ENCODE measurements at places on chromosomes 11 and 22.
A peak's percentile ranks its signal among the peaks of the same experiment; 100 is the strongest.

- peak; percentile 69 for DNase-seq
These were observed 85.4 kb downstream of the MICAL2 start for GRCh38 chr11:12195768-12196167.

DNA sequence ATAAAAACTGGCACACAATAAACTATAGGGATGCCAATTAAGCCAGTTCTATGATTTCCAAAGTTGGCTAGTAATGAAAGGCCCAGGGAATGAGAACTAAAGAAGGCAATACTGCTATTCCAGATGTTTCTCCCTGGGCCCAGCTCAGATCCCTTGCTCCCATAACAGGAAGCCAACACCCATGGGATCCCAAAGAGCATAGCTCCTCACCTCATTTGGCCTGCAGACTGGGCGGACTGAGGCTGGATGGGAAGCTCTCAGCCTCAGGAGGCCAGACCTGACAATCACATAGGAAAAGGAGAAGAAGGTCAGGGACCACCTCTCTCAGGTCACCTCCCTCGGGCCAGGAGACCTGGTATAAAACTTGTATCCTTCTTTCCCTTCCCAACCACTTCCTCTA, 5.3 kb downstream of the TBC1D10A start:
- no peak for DNase-seq

DNA sequence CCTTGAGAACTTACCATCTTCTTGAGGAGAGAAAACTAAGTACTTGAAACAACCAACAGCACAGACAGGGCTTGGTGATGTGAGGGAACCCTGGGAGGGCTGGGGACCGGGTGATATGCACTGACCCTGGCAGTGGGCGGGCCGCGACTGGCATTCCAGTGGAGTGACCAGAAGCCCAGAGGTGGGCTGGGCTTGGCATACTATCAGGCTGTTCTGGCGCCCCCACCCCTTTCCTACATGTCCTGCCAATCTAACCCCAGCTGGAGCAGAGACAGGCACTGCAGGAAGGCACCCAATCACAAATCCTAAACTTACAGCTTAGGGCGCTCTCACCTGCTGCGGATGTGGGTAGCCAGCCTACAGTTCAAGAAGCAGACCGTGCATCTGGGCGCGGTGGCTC, 54.0 kb upstream of the GCAT start:
- no peak for DNase-seq

GRCh38 chr11:128066399-128066798, 521.0 kb downstream of the ETS1 start:
- DNase-seq: no peak

DNA sequence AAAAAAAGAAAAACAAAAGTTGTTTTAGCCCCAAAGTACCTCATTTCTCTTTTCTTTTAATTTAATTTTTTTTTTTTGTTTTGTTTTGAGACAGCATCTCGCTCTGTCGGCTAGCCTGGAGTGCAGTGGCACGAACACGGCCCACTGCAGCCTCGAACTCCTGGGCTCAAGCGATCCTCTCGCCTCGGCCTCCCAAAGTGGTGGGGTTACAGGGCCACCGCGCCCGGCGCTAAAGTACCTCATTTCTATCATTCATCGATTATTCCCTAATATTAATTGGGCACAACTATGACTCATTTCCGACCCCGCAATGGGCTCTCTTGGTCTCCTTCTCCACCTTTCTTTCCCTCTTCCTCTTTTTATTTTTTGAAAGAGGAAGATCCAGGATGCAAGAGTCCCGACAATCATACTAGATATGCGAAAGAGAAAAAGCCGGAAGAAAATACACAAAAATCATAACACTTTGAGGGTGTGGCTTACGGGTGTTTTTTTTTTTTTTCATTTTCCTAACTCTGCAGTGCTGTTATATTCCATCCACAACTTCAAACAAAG, 475 bp upstream of the AIP start:
- DNase-seq: no peak

DNA sequence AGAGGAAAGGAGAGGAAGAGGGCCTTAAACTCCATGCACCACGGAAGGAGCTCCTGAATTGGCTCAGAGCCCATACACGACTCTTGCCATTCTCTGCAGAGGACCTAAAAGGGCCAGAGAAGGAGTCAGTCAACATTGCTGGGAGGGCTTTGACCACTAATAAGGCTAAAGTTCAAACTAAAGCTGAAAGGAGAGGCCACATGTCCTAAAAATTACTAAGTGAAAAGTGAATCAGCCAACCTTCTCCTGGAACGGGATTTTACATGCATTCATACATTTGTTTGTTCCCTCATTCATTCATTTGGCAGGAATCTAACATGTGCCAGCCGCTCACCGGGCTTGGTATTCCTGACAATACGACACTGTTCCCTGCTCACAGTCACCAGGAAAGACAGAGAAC, 10.5 kb downstream of the CLMP start:
- no peak for DNase-seq

DNA sequence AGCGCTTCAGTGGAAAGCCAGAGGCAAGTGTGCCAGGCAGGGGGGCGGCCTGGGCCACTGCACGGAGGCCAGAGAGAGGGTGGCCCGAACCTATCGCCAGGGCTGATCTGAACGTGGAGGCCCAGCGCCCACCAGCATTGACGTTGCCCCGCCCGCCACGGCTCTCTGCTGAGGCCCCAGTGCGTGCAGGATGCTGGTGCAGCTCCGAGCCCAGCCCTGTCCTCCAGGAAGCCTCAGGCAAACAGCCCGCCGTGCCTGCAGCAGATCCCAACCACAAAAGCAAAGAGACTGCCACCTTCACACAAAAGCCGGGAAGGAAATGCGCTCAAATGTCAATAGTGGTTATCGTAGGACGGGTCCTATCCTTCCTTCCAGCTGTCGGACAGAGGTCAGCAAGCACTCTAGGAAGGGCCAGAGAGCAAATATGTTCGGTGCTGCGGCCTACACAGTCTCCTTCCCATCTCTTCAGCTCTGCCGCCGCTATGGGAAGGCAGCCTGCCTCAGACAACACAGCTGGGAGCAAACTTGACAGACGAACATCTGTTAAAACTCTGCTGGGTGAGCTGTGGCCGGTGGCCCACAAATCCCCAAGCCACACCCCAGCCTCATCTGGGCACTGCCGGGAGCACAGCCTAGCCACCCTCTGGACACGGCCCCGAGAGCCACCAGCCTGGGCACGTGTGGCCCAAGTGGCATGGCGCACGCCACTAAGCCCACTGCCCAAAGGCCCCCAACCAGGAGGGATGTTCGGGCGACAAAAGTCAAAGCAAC, 146.2 kb downstream of the CRYBB2 start:
- DNase-seq: no peak

DNA sequence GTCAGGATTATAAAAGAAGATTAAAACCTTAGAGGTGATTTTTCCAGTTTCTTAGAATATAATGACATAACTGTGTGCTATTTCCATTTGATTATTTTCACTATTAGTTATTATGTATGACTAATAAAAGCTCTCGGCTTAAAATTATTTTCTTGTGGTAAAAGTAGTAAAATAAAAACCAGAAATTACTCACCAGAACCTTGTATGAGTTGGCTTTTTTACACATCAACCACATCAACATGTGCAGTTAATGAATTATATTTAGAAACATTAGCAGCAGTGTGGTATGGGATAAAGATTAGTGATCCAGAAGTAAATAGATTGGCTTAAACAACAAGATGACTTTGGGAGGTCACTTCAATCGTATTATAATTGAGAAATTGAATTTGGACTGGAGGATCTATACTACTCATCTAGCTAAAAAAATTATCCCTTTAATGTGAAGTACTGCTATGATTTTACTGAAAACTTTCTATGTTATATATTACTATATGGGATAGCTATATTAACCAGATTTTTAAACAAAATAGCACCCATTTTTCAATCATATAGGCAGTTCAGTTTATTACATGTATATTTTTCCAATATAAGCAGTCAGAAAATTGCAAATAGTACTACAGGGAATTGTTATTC, 2.8 kb upstream of the BCO2 start:
- no peak for DNase-seq

GRCh38 chr11:70721006-70721405, 322.7 kb downstream of the CTTN start:
- DNase-seq: no peak

- no peak for DNase-seq
These were observed 18.4 kb downstream of the ACO2 start for GRCh38 chr22:41487037-41487935.

DNA sequence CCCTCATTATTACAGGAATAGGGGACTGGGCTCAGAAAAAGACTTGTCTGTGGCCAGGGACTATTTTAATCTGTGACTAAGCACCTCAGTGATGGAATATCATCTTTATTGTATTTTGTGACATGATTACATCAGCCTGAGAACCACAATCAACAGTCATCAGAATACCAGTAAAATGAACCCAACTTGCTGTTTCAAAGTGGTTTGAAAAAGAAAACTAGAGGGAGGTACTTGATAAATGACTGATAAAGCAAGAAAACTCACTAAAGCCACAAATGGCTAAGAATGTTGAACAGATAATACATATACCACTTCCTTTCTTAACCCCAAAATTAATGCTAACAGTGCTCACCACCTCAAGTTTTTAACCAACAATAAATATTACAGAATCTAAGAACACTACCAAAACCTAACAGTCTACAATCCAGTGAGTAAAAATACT, 155.7 kb downstream of the ATG16L2 start:
- DNase-seq: no peak

DNA sequence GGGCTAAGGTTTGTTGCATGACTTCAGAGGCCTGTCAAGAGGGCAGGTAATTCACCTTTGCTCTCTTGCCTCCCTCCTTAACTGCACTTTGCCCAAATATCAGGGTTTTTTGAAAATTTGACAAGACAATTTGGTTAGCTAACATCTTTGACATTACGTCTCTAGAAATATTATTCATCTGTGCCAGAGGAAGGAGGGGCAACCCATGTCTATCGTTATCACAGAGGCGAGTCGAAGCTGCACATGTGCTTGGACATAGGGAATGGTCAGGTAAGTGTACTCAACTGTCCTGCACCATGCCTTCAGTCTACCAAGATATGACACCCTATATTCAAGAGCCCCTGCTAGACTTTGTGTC, 3.7 kb downstream of the AKIP1 start:
- no peak for DNase-seq

- no peak for DNase-seq
These were observed 48.3 kb upstream of the LRRC55 start for GRCh38 chr11:57133366-57134038.

- DNase-seq: no peak
These were observed 26.7 kb downstream of the EIF3F start for GRCh38 chr11:8013833-8014232.

DNA sequence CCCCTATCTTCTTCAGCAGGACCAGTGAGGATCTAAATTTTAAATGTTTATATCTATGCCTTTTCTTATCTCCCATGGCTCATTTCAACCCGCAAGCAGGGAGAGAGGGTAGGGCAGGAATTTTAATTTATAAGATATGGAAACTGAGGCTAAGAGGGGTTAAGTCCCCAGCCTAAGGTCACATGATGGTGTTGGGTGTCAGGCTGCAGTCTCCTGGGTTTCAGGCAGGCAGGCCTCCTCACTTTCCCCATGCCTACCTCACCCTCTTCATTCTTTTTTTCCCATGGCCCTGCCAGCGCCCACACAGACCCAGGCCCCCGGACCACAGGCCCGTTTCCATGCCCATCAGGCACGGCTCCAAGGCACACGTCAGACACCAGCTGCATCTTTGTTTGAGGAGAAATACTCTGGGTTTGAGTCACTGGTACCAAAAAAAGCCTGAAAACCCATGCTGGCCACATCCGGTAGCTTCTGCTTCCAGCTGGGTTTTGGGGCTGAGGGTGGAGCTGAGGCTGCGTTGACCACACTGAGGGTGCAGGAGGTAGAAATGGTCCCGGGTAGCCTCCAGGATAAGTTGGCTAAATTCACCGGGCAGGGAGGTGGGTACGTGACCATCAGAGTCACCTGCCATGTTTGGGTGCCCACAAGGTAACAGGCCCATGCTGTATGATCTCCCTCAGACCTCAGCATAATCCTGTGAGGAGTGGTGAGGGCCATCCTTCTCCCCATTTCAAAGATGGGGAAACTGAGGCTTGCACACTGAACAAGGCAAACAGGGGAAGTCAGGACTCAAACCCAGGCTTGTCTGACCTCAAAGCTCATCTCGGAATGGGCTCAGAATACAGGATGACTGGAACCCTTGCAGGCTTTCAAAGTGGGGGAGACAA, 7.5 kb downstream of the CRYBB1 start:
- no peak for DNase-seq

DNA sequence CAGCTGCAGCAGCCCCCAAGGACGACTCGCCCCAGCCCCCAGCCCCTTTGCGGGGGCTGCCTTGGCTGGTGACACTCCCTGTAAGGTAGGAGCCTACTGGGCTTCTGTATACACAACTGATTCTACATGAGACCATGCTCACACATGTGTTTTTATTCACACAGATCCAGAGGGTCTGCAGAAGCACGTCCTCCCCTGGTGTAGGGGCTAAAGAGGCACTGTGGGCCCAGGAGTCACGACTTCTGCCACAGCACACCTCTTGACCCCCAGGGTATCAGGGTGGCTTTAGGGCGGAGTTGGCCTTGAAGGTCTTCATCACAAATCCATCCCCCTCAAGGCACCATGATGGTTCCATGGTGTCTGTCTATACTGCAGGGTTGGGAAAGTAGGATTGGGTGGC, 931.2 kb downstream of the TBC1D22A start:
- DNase-seq: no peak

GRCh38 chr11:6219359-6219758, 14.0 kb downstream of the C11orf42 start:
- no peak for DNase-seq

GRCh38 chr11:28736256-28736655, 628.1 kb downstream of the METTL15 start:
- no peak for DNase-seq

GRCh38 chr22:35204807-35205775, 52.2 kb upstream of the HMGXB4 start:
- DNase-seq: no peak

DNA sequence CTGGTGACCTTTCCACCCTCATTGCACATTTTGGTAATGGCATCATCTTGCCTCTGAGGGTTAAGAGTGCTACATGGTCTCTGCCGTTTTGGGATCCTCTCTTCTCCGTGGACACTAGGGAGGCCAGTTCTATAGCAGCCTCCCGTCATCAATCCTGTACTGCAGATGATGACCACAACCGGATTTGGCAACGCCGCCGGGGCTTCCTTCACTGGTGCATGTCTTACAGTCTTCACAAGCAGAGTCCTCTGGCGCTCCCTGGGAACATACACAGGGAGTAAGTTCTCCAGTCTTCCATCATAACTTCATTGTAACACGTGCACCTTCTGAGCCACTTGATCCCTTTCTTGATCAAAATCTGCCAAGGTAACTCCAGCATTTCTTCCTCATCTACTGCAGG, 69.0 kb upstream of the SLC22A12 start:
- DNase-seq: no peak
